Activated CD8-positive, alpha-beta memory T cell treated with anti-CD3 and anti-CD28 coated beads, Interleukin-2, amount 50 U/mL, for 4 hours (primary cell): ENCODE measurements at places on chromosomes 13 and 19.

DNA sequence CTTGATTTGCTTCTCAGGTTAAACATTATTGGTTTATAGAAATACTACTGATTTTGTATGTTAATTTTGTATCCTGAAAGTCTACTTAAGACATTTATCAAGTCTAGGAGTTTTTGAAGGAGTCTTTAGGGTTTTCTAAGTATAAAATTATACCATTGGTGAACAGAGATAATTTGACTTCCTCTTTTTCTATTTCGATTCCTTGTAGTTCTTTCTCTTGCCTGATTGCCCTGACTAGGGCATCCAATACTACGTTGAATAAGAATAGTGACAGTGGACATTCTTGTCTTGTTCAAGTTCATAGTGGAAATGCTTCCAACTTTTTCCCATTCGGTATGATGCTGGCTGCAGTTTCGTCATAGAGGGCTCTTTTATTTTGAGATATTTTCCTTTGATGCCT lies 807.5 kb upstream of the SLC10A2 start:
- DNase-seq, result no peak

- DNase-seq, result no peak
Measured at GRCh38 chr13:36275190-36276002, 22.2 kb downstream of the CCDC169 start.

- DNase-seq, result no peak
Measured at GRCh38 chr19:13962699-13963602, 10.6 kb downstream of the DCAF15 start.

DNA sequence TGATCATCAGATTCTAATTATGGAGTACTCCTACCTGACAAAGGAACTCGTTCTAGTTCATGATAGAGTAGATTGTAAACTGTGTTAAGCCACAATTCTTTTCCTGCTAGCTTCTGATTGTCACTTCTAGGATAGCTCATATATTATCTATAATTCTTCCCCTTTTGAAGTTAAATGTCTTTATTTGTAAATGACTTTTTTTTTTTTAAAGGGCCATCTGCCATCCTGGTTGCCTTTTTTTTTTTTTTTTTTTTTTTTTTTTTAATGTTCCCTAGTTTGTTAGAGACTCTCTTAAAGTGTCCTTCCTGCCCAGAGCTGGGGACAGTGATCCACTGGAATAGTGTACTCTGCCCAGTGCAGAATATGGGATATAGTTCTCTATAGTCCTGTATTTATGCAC lies 4.3 kb downstream of the CHAMP1 start:
- DNase-seq, result no peak

DNA sequence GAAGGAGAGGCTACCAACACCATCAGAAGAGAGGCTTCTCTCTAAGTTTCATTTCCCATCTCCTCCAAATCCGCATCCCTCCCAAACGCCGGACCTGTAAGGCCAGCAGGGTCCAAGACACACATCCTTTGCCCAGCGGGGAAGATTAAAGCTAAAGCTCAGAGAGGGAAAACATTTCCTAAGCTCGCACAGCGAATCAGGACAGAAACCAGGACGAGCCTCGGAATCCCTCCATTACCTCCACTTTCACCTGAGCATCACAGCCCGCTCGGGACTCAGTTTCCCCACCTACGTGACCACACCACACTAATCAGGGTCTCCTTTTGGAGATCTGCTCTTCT lies 711 bp upstream of the FOSB start:
- DNase-seq, result no peak
